ENCODE measurements at places on chromosomes 4 and X.

DNA sequence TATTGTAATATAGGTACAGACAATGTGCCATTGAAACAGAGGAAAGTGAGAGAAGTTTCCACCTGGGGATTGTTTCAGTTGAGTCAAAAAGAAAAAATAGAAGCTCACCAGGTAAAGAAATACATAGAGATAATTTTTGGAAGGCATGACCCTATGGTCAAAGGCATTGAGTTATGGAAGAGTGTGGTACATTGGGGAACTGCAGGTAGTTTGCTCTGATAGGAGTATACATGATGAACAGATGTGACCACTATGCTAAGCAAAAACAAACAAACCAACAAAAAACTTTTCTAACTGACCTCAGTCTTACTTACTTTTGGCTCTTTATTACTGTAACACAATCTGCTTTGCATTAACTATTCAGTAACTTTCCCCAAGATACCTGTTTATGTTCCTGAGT, 85.9 kb downstream of the UGT8 start:
- DNase-seq: no peak

GRCh38 chr4:177250056-177250696, 59.5 kb upstream of the NEIL3 start:
- DNase-seq: peak; percentile 62

DNA sequence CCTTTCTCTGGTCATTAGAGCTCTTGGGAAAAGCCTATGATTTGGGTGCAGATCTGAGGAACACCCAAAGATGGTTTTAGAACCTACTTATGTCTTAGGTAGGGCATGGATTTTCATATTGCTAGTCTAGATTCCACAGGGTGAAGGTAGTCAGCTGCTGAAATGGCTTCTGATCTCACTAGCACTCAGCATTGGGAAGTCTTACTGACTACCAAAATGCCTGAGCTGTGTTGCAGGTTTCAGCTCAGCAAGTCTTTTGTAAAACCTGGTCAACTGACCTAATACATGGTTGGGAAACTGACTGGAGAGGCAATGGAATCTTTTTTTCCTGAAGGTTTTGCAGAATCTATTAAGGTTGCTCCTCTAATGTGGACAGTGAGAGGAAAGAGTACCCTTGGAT, 136.4 kb downstream of the CCNG2 start:
- DNase-seq: no peak

- DNase-seq: no peak
Observed at GRCh38 chrX:40127052-40127451, 29.3 kb upstream of the BCOR start.

GRCh38 chr4:7186031-7186430, 6.3 kb upstream of the SORCS2 start:
- DNase-seq: no peak
